CD4-positive, alpha-beta T cell treated with Interleukin-4 for 4 hours (primary cell): ENCODE measurements at places on chromosomes 13 and 19.

DNA sequence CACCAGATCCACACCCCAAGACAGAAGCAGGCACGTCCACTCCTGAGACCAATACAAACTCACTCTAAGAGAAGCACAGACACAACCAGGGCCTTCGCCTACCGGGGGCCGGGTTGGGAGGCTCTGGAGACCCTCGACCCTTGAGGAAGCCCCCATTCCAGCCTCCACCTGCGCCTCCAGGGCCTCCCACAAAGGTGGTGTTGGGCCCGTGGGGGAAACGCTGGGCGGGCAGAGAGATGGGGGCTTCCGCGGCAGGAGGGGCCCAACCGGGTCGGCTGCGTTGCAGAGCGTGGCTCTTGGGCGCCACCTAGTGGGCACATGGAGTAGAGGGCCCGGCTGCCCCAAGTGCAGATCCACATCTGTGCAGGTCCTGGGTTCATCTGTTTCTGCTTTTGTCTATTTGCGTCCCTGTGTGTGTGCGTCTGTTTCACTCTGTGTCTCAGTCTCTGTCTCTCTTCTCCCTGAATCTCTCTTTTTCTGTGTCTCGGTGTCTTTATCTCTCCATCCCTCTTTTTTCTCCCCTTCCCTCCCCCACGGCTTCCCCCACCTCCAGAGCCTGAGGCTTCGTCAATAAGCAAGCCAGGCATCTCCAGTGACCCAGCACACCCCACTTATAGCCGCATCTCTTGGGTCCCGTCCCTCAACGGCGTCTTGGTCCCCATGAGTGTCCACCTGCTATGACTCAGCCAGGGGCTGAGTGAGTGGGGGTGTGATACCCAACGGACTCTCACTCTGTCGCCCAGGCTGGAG is 10.5 kb upstream of the TINCR start:
- peak; percentile 57 for DNase-seq

DNA sequence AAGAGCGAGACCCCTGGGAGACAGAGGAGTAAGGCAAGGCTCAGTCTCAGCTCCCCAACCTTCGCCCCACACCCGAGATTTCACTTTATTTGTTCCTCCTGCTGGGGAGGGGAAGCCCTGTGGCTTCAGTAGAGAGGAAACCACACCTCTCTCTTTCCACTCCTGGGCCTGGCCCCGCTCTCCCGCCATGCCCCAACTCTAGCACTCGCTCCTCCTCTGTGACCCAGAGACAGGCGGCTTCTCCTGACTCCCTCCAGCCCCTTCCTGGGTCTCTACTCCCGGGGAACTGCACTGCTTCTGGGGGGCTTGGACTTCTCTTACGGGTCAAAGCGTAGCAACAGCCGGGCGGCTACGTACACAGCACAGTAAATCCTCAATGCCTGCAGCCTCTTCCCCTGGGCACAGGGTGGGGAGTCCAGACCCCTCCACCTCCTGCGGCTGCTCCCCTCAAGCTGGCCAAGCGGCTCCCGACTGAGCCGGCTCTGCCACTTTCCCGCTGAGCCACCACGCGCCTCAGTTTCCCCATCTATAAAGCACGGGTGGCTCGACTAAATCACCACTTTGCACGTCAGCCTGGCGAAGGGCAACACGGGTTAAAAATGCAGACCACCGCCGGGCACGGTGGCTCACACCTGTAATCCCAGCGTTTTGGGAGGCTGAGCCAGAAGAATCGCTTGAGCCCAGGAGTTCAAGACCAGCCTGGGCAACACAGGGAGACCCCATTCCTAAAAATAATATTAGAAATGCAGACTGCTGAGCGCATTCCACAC is 1.4 kb downstream of the RNF126 start:
- peak; percentile 75 for DNase-seq

DNA sequence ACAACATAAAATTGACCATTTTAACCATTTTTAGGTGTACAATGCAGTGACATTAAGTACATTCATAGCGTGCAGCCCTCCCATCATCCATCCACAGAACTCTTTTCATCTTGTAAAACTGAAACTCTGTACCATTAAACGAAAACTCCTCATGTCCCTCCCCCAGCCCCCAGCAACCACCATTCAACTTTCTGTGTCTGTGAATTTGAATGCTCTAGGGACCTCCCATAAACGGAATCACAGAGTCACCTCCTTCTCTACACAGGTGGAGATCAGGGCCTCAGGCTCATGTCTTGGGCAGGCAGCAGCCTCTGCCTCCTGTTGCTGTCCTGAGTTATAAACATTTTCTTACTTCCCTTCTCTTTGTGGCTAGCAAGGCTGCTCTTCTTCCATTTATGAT is 7.3 kb upstream of the CCNE1 start:
- no peak for DNase-seq

GRCh38 chr19:14023404-14024235 is 4.3 kb upstream of the RLN3 start:
- DNase-seq, result no peak

GRCh38 chr13:26255691-26256277 is 1.9 kb downstream of the CDK8 start:
- DNase-seq, result no peak

DNA sequence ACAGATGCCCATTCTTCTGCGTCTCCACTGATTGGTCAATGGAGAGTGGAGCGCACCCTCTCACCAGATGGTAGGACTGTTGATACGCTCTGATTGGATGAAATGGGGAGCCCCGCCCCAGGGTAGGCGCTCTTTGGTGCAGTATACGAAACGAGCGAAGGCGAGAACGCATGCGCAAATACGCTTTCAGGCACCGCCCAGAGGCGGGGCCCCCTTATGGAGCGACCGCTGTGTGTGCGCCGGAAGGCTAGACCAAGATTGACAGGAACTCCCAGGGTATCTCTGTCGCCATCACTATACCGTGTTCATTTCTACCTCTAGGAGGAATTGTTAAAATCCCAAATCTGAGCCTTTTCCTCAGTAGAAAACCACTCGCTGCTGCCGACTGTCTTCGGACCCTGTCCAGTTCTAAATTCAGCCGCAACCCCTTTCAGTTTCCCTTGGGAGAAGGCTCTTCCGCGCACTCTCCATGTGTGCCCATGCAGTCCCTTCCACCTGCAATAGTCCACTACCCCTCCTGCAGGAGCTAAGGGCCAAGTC is 720 bp upstream of the HNRNPL start:
- DNase-seq, result no peak

- no peak for DNase-seq
Measured at GRCh38 chr13:80462037-80462436, 121.1 kb upstream of the SPRY2 start.

DNA sequence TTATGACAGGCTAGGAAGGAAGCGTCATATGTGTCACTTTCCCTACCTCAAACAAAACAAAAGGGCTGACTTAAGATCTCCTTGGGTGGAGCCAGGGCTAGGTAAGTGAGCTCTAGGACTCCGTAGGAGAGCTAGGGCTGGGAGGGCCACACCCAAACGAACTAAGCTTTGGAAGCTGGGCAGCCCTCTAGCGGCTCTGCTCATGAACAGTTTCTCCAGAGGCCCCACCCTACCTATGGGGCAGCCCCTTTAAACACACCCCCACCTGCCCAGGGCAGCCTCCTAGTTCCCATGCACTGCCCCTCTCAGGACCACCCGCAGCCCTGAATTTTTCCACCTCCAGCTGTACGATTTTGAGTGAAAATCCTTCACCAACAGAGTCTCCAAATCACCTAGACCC is 3.5 kb downstream of the PEG3 start:
- DNase-seq, result no peak

DNA sequence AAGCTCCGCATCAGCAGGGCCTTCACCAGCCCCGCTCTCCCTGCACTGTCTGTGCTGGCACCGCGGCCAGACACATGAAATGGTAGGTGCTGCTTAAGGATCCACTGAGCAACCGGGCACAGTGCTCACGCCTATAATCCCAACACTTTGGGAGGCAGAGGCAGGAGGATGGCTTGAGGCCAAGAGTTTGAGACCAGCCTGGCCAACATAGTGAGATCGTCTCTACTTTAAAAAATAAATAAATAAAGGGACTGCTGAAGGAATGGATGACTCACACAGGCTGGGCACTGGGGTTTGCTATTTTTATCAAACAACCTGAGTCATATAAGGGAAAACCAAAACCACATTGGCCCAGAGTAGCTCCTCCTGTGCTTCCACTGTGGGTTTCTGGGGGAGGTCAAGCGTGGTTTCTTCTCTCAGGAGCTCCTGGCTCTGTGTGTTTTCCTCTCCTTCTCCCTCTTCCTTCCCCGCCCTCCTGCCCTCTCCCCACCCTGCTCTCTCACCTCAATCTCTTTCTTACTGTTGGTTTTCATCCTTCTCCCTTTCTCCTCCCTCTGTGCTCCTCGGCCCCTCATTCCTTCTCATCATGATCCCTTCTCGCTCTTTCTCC is 21.3 kb downstream of the VRK3 start:
- peak; percentile 50 for DNase-seq
